ENCODE measurements at places on chromosomes 7 and 10.

- no peak for DNase-seq
Measured at GRCh38 chr10:7412237-7412927, 1.5 kb upstream of the SFMBT2 start.

DNA sequence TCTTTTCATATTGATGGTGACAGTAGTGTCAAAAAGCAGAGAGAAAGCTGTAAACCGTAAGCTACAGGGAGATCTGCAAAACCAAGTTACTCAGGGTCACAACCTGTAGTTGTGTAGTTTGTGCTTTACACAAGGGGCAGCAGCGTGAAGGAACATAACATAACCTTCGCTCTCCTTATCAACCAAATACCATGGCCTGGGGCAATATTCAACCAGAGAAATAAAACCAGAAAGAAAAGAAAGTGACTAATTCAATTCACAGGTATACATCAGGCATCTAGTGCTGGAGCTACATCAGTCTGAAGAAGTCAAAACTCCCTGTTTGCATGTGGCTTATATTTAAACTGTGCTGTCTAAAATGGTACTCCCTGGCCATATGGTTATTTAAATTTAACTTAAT is 224.3 kb downstream of the TWIST1 start:
- no peak for DNase-seq

- DNase-seq = no peak
Measured at GRCh38 chr10:10165415-10165814, 852.3 kb upstream of the CELF2 start.

GRCh38 chr10:76778914-76779795 is 858.5 kb downstream of the KCNMA1 start:
- peak; percentile 66 for DNase-seq

DNA sequence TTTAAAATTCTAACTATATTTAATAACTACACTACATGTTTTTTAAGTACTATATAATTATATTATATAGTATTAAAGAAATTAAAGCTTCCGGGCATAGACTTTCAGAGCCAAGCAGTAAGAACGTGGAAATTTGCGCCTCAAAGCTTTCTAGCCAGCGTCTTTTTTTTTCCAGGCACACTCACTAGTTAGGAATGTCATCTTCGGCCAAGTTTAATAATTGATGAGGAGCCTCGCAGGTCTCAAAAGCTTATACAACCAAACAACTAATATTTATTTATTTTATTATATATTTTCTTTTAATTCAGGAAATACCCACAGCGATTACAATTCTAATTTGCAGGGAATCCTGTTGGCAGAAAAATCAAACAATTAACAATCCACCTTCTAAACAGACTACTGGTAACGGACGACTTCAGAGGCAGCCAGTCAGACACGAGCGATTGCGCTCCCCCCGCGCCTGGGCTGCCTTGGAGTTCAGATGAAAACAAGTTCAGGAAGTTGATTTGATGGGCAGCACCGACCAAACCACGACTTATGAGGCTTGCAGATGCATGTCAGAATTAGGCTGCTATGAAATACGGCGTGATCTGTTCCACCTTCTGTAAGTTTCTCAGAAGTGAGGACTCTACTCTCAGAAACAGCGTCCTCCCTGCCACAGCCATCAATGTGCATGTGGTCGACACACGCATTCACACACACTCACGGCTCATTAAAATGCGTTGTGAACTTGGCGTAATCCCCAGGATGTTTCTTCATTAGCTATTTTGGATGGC is 431.8 kb upstream of the MGMT start:
- no peak for DNase-seq

DNA sequence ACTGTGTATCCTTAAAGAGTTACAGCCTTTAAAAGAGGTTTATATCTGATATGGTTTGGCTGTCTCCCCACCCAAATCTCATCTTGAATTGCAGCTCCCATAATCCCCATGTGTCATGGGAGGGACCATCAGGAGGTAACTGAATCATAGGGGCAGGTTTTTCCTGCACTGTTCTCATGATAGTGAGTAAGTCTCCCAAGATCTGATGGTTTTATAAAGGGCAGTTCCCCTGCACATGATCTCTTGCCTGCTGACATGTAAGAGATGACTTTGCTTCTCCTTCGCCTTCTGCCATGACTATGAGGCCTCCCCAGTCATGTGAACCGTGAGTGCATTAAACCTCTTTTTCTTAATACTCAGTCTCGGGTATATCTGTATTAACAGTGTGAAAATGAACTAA is 9.7 kb downstream of the RTKN2 start:
- no peak for DNase-seq

DNA sequence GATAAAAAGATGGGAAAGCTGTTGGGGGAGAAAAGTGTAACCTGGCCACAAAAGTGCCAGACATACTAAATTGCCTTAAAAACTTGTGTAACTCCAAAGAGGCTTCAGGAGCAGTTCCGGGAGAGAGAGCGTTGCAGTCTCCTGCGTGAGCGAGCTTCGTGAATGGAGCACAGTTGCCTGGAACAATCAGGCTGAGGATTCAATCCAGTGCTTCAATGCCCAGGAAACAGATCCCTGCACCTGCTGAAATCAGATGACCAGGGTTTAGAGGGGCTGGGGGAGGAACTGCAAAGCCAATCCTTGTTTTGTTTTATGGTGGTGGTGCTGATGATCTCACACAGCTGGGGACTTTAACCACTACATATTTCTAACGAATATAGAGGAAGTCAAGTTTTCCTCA is 398.3 kb downstream of the DPP6 start:
- no peak for DNase-seq

DNA sequence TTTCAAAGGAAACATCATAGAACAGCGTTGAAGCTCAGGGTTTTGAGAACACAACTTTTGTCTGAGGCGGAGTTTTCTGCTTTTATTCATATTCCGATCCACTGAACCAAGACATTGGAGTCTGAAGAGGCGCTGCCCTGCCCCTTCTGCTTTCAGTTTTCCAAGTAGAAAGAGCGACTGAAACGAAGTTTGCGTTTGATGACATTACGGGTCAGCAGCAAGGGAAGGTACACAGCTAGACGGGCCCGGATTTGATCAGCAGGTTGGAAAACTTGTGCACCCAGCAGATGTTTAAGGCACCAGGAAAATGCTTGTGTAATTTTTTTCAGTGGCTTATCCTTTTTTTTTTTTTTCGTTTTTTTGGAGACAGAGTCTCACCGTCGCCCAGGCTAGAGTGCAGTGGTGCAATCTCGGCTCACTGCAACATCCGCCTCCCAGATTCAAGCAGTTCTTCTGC is 720 bp downstream of the SUN1 start:
- DNase-seq = no peak

DNA sequence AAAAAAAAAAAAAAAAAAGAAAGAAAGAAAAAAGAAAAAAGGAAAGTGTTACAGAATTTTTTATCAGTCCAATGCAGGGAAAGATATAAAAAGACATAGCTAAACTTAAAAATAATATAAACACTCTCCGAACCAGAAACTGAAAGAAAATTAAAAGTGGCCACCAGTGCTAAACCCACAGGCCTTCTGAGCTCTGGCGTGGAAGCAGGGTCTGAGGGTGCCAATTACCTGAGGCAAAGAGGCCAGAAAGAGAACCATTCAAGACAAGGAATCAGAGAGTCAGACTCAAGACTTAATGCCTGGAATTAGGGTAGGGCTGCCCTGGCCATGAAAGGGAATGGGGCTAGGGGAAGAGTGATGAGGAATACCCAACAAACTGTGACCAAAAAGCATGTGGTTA is 36.9 kb upstream of the STARD3NL start:
- no peak for DNase-seq

DNA sequence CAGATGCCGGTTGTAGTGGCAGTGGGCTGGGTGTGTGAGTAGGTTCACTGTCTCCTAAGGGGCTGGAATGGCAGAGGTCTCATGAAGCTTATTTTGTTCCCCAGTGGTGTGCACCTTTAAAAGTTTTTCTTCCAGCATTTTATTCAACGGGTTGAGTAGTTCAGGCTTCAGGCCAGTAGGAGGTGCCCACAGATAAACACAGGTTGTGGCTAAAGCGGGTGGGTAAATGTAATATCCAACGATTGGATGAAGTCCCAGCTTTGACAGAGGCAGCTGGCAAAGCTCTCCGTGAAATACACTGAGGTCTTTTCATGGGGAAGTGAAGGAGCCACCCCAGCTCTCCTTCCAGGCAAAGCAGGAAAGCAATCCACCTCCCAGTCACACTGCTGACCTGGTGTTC is 339.8 kb upstream of the LRRTM3 start:
- peak; percentile 16 for DNase-seq

DNA sequence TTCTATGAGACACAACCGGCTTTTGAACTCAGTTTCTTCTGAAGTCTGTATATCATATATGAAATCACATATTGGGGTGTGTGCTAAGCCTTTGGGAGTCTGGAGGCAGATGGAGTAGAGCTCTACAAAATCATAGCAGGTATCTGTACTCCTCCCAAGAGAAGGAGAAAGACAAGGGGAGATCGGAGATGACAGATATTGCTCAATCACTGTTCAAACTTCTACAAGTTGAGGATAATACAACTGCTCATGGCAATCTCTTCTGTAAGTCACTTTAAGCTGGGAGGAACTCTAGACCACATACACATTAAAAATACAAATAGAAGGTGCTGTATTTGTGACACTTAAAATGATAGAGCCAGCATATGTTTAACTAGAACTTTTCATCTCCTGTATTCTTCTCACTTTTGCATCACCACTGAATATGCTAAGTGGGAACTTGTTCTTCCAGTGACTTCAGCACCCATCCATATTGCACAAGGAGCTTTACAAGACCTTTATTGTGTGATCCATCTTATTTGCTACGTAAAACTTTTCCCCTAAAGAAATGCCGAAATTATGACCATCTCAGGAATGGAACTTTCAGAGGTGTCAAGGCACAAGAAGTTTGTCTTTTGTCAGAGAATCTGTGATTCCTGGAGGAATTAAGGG is 381.4 kb downstream of the PHTF2 start:
- no peak for DNase-seq

GRCh38 chr7:55593515-55594318 is 21.4 kb upstream of the VOPP1 start:
- peak; percentile 29 for DNase-seq

GRCh38 chr7:34222722-34223121 is 317.4 kb downstream of the BMPER start:
- no peak for DNase-seq

DNA sequence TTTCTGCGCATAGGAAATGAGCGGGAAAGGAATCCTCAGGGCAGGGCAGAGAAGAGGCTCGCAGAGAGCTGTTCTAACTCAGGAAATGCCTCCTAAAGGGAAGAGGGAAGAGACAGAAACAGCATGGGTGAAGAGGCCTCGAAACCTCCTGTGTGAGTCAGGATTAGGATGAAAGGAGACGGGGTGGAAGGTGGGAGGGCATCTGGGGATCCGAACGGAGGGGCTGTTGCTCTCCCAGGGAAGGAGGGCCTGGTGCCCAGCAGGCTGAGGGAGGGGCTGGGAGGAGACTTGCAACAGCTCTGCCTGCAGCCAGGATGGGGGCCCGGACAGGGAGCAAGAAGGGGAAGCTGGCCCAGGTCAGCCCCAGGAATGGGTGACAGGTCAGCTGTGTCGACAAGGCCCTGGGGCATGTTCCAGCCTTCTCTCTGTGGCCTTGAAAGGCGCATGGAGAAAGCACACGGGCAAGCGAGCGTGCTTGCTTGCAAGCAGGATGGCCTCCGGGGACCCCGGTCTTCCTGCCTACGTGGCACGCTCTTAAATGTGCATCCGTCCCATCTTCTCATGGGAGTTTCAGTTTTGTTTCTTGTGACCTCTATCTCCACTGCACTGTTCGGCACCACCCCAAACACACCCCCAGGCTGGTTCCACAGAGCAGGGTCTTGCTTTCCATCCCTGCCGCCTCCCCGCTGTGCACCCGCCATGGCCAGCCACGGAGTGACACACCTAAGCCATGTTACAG is 63.5 kb downstream of the HIPK2 start:
- no peak for DNase-seq

DNA sequence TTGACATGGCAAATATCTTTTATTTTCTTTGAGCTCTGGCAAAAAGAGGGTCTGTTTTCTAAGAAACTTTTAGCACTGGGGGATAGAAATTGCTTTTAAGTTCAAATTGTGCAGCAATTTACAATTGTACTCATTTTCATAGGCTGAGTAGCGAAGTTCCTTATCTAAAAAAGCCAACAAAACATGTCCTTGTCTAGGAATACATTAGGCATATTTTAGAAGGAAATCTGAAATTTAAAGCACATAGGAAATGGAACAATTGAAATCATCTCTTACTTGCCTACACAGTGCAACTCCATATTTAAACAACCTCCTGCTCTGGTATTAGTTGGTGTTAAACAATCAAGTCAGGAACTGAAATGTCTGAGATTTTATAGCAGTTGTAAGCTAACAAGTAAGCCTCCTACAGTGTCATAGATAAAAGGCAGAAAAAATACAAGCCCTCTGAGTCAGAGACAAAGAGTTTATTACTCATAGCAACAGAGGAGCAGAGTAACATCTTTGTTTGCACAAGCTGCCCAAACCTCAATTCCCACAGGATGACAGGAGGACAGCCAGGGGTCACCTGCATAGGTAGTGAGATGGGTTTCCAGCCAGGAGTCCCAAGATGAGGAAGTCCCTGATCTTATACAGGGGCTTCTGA is 280.2 kb upstream of the HGF start:
- peak; percentile 85 for DNase-seq

DNA sequence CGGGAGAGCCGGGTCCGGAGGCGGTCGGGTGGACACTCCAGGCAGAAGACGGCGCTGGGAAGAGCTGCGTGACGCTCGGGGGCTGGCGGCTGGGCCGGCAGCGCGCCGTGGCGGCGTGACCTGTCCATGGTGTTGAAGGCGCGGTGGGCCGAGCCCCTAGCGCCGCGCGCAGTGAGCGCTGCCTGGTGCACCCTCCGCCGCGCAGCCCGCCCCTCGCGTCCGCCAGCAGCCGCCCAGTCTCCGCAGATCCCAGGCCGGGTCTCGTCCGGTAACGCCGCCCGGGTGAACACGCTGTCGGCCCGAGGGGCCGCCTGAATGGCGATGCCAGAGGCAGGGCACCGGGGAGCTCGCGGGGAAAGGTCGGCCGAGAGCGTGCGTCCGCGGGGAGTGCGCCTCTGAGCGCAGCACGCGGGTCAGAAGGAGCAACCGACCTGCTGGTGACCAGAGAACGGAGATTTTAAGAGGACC is 657 bp upstream of the TMEM178B start:
- peak; percentile 26 for DNase-seq

DNA sequence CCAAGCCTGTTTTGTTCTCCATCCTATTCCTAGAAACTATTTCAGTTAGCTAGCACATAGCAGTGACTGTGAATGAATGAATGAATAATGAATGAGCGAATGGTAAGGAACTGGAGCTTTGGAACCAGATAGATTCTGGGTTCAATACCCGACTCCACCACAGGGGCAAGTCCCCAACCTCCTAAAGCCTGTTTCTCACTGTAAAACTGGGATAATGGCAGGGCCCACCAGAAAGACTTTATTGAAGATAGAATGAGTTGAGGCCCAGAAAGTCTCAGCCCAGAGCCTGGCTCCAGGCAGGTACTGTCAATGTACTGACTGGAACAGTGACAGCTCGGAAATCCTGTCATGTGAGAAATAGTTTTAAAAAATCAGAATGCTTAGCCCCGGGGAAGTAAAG is 1.1 kb upstream of the CDH23 start:
- DNase-seq = no peak

DNA sequence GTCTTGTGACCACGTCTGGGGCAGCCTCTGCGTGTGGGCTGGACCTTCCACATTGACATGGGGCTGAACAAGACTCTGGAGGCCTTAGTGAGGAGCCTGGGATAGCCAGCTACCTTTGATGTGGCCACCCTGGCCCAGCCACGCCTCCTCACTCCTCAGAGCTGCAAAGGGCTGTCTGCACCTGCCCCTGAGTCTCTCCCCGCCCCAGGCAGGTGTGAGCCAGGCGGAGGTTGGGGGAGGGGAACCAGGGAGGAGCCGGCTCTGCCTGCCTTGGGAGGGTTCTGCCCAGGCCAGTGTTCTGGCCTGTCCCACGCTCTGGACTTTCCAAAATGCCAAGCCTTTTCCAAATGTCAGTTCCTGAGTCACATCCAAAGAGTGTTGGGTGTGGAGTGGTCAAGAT is 72.2 kb downstream of the GTF2IRD1 start:
- no peak for DNase-seq

Data from brain microvascular endothelial cell (primary cell).